ENCODE measurements at places on chromosomes 13 and 19.

DNA sequence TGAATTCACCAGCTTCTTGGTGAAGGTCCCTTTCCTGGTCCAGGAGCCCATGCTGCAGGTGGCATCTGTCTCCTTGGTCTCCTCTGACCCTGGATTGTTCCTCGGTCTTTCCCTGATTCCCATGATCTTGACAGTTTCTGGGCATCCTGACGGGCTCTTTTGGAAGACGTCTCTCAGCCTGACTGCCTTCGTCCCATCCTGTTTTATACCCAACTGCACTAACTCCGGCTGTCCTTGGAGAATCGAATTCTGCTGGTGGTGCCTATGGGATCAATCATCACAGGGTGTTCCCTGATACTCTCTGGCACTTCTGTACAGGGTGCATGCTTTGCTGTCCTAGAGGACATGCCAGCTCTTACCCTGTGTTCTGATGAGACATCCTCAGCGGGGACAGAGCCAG is 19.1 kb downstream of the CERS1 start:
- no peak for DNase-seq

- no peak for DNase-seq
Observed at GRCh38 chr13:104779311-104779993, 1713.2 kb upstream of the SLC10A2 start.

DNA sequence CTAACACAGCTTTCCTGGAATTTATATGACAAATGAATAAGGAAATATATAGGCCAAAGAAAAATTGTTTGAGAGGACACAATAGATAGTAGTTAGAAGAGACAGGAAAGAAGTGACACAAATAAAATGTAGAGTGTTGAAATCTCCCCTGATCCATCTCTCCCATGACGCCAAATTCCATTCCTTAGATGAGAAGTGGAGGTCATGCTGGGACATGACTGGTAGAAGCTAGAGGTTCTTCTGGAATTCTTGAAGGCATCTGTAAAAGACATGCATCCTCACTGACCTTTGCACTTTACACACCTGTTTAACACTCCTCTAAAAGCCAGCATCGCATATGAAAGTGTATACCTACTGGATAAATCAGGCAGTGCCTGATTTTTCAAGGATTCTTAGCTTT is 67.8 kb downstream of the DGKH start:
- no peak for DNase-seq

- DNase-seq, result no peak
Observed at GRCh38 chr19:39949026-39949747, 14.8 kb upstream of the FCGBP start.

DNA sequence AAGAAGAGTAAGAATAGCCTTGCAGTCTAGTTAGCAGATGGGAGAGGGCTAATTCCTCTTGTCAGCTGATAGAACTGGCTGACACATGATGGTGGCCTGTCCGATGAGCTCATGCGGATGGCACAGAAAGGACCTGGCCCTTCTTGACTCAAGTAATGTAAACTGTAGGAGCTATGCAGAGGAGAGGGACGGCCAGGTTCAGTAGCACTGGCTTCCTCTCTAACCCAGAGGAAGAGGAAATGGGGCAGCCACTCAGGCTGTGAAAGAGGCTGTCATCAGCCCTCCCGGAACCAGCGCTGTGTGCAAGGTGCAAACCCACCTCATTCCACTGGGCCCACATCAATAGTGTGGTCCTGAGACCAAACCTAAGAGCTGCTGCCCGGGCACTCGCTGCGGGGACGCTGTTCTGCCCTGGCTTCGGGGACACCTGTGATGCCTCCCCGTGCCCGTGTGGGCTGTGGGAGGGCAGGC is 30.8 kb upstream of the USE1 start:
- DNase-seq, result no peak

DNA sequence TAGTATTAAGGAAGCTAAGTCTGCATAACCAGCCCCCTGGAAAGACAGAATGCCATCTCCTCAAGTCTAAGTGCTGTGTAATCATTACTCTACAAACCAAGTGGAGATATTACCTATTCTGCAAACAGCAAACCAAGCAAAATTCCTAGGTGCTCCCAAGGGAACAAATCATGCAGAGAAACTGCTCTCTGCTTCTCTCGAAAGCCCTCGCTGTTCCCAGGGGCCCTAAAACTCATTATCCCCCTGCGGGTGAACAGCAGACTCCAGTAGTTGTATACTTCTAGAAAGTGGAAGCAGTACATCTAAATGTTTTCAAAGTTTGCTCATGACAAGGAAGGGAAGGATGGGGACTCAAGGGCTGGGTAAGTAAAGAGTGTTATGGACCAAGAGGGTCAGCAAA is 3.2 kb downstream of the DLEU7 start:
- no peak for DNase-seq

GRCh38 chr13:30052120-30052519 is 201.7 kb upstream of the UBL3 start:
- DNase-seq, result no peak

GRCh38 chr13:76632401-76633044 is 253.7 kb downstream of the KCTD12 start:
- no peak for DNase-seq

DNA sequence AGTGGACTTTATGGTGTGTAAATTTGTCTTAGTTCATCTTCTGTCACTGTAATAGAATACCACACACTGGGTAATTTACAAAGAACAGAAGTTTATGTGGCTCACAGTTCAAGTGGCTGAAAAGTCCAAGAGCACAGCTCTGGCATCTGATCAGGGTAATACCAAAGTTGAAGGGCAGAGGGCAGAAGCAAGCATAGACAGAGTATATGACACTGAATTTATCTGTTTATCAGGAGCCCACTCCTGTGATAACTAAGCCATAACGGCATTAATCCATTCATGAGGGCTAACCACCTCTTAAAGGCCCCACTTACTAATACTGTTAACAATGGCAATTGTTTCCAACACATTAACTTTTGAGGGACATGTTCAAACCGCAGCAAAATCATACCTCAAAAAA is 4.0 kb upstream of the RFXAP start:
- no peak for DNase-seq

- DNase-seq, result no peak
Observed at GRCh38 chr13:52447354-52447753, 3.1 kb downstream of the VPS36 start.

DNA sequence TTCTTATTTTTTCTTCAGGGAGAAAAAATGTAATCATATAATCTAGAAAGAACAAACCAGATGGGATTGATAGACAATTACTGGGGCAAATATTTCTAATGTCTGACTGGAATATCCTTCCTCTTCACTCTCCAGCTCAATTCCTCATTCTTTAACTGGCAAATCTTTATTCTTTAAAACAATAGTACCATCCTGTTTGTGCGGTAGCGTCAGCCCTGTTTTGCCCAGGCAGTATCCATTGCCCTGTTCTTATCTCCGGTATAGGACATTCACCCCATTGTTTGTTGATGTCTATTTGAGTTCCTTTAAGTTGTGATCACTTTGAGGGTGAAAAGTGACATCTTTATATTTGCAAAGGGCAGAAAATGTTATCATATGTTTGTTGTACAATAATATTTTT is 185.4 kb downstream of the POSTN start:
- DNase-seq, result no peak

DNA sequence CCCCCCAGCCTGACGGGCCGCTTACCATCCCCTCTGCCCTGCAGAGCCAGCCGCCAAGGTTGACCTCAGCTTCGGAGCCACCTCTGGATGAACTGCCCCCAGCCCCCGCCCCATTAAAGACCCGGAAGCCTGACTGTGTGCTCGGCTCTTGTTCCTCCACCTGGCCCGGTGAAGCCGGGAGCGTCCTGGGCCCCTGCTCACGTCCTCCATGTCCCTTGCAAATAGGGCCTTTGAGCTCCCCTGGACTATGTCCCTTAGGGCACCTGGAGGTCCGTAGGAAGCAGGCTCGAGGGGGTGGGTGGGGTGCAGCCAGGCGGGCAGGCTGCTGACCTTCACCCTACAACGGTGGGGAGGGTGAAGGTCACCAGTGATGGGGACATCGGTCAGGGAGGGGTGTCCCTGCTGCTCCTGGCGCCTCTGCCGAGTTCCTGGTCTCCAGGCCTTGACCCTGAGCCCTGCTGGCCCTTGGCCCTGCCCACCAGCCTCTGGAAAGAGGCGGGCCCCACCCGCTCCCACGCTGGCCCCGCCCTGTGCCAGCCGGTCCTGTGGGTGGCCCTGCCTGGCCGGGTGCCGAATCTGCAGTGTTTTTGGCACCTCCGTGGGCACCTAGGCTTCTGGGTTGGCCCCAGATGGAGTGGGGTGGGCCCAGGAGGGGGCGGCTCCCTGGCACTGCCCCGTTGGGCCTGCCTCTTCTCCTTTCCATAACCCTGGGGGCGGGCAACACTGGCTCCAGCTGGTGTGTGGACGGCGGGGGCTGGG is 3.3 kb downstream of the ATP5F1D start:
- DNase-seq, result no peak

- no peak for DNase-seq
Observed at GRCh38 chr13:67042556-67042955, 187.6 kb downstream of the PCDH9 start.

DNA sequence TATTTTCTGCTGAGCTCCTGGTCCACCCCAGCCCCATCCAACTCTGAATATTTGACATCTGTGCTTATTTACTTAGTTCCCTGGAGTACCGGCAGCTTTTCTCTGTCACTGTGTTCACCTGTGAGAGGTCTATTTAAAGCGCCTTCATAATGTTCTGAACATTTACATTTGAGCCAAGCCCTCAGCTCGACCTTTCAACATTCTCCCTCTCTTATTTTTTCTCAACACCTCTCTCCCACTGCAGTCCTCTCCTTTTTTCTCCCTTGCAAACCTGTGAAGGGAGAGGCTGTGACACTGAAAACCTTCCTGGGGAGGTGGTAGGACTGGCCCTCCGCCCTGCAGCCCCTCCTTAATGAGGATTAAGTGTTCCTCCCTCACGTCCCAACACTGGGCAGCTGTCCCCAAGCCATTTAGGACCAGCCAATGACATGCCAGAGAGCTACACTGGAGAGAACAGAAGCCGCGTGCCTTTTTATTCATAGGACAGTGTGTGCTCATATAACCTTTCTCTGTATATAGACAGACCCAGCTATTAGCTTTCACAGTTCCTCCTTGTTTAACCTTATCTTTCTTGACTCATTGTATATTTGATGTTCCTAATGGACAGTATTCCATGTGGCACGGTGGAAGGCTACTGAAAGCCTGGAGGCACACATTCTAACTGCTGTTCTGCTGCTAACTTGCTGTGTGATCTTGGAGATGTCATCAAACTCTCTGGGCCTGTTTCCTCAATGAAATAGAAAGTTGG is 134.8 kb downstream of the NUFIP1 start:
- DNase-seq, result no peak

- peak; percentile 77 for DNase-seq
Observed at GRCh38 chr19:33472691-33473652, 48.6 kb downstream of the PEPD start.

GRCh38 chr13:67228031-67228430 is 2.1 kb downstream of the PCDH9 start:
- DNase-seq, result peak; percentile 51

- no peak for DNase-seq
Observed at GRCh38 chr19:30492586-30493270, 120.5 kb downstream of the ZNF536 start.

DNA sequence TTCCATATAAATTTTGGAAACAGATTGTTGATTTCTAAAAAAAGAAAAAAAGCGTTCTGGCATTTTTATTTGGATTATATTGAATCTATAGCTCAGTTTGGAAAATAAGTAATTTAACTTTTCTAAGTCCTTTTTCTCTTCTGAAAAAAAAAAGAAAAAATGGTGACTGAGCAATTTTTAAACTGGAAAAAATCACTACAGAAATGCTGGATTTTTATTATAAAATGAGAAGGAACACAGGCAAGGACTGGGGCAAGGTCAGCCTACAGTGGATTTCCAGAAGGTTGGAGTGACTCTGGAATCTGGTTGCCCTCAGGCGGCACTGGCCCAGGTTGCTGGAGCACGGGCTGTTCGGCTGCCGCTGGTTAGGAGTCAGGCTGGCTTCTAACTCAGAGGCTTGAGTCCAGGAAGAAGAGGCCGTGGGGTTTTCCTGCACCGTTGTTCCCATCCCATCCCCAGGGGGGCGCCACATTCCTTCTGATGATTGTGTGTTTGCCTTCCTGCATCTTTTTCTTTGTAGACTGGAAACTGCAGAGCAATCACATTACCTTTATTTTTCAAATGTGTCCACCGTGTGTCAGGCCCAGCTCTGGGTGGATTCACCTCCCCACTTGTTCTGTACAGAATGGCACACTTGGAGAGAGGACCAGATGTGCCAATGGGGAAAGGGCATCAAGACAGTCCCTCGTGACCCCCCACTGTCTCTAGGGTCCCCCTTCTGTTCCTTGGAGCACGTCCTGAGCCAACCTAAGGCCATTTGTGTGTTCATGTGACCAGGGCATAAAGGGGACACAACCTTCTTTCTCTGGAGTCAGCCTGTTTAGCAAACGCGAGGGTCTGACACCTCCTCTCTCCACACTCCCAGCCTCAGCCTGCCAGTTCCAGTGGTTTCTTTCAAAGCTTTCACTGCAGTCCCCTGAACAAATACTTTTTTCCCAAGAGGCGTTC is 44.5 kb upstream of the GTF3A start:
- peak; percentile 44 for DNase-seq

GRCh38 chr13:38210928-38211596 is 138.6 kb upstream of the UFM1 start:
- no peak for DNase-seq

- DNase-seq, result no peak
Observed at GRCh38 chr19:16739546-16739945, 19.9 kb downstream of the NWD1 start.

DNA sequence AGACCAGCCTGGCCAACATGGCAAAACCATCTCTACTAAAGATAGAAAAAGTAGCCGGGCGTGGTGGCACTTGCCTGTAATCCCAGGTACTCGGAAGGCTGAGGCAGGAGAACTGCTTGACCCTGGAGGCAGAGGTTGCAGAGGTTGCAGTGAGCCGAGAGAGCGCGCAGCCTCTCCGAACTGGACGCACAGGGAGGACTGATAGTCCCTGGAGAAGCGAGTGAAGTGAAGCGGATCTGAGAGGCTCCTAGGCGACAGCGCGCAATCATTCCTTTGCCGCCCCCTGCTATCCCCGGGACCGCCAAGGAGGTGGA is 233 bp downstream of the ZNF561 start:
- DNase-seq, result no peak

DNA sequence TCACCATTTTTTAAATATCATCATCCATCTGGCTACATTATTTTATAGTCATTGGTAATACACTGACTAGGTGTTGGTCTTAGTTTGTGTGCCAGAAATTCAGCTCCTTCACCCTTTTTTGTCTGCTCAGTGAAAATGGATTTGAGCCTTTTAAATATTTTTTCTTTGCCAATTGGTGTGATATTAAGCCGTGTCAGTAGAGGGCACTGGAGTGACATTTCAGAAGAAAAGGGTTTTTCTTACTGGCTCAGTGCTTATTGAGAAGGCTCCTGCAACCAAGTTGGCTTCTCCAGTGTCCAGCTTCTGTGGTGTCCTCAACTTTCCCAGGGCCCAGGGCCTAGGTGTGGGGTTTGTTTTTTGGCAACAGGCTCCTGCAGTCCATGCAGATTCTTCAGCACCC is 546.6 kb downstream of the DACH1 start:
- no peak for DNase-seq

DNA sequence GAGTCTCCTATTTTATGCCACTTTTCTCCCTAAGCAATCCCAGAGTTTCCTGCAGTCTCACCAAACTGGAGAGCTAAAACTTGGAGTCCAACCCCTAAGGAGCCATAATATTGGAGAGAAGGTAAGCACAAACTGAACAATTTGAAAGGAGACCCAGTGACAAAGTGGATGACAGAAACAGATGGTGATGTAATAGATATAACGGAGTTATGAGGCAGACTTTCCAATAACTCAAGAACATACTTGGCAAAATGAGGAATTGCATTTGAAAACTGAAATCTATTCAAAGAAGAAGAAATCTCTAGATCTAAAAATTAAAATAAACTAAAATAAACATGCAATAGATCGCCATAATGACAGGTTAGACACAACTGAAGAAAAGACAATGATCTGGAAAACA is 200.9 kb upstream of the MIR17HG start:
- DNase-seq, result no peak
